ENCODE measurements at places on chromosomes 4 and X.

- no peak for DNase-seq
Observed at GRCh38 chr4:13461191-13461905, 22.8 kb downstream of the RAB28 start.

DNA sequence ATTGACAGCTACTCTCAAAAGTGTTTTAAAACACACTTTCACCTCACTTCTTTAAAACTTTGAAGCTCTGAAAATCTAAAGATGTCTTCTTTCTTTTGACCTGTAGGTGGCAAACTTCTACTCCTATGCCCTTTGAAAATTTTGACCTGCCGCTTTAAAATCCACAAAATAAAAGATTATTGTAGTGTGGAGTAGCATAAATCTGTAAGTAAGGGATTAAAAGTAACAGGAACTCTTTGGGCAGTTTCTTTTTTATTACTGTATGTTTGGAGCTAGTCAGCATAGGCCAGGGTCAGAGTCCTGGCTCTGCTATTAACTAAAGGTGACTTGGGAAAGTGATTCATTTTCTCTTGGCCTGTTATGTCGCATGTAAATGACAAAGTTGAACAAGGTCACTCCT is 25.5 kb downstream of the BBS12 start:
- DNase-seq: peak; percentile 60

DNA sequence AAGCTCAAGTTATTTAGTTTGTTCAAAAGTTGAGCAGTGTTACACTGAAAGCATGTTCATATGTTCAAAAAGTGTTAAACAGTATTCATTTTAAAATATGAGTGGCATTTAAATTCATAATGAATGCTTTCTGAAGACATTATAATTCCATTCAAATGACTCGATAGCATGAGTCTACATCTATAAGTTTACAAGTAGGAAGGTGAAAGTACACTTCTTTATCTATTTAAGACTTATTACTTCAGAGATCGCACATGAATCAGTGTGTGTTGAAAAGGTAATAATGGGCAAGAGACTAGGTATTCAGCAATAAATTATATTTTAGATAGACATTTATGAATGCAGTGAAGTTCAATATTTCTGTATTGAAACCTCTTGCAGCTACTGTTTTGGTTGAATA is 456.1 kb downstream of the GRXCR1 start:
- DNase-seq: no peak

GRCh38 chr4:141565379-141566089 is 70.8 kb upstream of the IL15 start:
- DNase-seq: no peak

DNA sequence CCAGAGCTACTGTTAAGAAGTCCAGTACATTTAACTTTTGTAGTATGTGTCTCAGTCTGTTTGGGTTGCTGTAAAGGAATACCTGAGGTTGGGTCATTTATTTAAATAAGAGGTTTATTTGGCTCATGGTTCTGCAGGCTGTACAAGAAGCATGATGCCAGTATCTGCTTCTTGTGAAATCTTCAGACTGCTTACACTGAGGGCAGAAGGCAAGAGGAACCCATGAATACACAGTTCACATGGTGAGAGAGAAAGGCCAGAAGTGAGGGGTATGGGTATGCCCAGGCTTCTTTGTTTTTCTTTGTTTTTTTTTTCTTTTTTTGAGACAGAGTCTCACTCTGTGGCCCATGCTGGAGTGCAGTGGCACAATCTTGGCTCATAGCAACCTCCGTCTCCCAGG is 6.0 kb upstream of the CISD2 start:
- DNase-seq: no peak

DNA sequence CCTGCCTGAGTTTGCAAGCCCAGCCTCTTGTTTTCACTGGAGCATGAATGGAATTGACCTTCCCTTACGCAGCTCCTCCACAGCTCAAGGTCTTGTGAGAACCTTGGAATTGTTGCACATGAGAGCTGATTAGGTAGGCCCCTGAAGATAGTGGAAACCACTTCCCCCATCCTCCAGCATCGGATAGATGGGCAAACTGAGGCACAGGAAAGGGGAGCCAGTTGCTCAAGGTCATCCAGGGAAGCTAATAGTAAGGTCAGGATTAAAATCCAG is 27.2 kb downstream of the PJA1 start:
- DNase-seq: no peak

DNA sequence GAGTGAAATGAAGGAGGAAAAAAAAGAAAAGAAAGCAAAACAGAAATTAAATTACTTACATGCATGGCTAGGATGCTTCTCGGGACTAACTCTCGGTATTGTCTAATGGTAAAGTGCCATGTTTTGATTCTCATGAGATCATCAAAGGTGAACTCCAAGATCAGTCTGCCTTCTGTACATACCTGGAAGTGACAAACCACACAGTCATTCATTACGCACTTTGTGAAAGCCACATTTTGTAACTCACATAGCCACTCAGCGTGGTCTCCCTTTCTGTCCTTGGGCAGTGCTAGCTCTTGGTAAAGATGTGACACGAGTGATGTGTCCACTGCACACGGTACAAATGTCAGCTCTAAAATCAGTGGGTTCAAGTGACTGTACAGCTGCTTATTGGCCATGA is 309.8 kb downstream of the LDB2 start:
- DNase-seq: no peak

DNA sequence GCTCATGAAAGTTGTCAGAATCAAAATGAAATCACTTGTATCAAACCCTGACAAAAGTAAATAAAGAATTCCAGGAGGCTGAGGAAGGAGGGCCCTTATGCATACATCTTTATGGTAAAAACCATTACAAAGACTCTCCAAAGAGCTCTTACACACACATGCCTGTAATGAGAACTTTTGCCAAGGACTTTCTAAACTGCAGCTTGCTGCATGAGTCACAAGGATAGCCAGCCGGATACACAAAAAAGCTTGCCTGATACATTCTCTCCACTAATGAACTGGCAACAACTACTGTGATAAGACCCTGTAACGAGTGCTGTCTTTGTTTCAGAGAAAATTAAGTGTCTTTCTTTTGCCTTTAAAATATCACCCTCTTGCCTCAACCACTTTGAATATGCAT is 618.1 kb downstream of the PPP4R3C start:
- no peak for DNase-seq

DNA sequence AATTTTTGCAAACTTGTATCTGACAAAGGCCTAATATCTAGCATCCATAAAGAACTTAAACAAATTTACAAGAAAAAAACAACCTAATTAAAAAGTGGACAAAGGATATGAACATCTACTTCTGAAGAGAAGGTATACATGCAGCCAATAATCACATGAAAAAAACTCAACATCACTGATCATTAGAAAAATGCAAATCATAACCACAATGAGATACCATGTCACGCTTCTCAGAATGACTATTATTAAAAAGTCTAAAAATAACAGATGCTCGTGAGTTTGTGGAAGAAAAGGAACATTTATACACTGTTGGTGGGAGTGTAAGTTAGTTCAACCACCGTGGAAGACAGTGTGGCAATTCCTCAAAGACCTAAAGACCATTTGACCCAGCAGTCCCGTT is 24.0 kb downstream of the CEP44 start:
- no peak for DNase-seq

DNA sequence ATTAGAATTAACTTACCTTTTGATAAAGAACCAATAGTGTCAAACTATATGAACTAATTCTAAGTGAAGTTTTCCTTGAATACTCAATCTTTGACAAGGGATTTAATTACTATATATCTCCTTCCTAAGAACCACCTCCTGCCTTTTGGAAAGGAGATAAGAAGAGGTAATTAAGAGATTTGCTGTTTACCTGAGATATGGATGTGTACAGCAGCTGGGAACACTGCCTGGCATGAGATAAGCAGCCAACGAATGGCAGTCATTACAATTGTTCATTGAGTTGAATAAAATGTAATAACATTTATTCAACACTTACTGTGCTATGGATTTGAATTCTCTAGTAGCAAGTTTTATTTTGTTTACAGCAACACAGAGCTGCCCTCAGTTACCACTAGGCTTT is 407.1 kb downstream of the SPOCK3 start:
- DNase-seq: no peak

DNA sequence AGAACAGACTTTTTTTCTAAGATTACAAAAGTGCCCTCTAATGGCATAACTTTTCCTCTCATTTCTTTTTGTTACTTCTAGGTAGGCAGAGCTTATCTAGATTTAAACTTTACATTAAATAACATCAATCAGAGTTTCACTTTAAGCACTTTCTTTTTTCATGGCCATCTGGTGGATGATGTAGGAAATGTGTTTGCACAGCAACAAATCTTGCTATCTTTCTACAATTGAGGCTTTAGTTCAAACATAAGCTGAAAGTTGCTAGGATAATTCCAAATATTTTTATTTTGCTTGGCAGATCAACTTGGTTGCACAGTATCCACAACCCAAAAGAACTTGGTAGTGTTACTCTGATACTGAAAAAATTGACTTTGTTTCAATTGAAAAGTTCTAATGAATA is 22.0 kb downstream of the NDNF start:
- DNase-seq: peak; percentile 28

GRCh38 chr4:15504041-15504440 is 34.4 kb downstream of the CC2D2A start:
- no peak for DNase-seq

- no peak for DNase-seq
Observed at GRCh38 chrX:136339702-136340101, 38.9 kb downstream of the ADGRG4 start.

DNA sequence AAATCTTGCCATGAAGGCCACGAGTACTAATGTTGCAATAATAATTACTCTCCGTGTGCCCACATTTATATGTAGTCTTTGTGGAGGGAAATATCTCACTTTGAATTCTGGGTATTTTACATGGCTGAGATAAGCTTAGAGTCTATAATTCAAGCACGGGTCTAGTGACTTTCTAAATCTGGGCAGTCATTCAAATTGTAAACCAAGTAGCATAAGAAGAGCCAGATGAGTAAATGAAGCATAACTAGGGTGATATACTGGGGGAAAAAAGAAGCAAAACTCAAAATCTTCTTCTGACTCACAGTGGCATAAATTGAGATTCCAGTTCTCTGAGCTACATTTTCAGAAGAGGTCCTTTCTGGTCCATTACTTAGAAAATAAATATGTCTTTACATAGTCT is 53.0 kb downstream of the MAPK10 start:
- DNase-seq: no peak

GRCh38 chr4:189420572-189420971 is 520.1 kb upstream of the FRG1 start:
- no peak for DNase-seq

DNA sequence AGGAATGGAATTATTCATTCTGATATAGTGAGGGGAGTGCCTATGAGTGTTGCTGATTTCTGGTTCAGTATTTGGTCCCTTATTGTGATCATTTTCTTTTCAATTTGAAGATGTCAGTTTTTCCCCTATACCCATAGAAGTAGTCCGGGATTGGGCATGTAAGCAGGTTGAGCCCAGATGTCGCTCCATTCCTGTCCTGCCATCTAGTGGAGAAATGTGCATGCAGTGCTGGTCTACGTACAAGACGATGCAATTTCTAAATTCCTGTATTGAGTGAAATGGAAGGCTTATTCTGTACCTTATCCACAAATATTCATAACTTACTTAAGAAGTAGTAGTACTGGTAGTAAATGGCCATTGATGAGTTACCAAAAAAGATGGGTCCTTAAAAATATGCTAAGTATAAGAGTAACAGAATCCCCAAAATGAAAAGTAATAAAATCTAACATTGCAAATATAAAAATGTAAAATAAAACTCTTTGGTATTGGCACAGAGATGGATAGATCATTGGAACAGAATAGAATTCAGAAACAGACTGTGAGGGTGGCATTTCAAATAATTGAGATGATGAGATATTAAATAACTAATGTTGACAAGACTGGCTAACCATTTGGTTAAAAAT is 60.9 kb downstream of the UGT8 start:
- DNase-seq: peak; percentile 66

- DNase-seq: no peak
Observed at GRCh38 chr4:114250439-114250891, 271.0 kb upstream of the ARSJ start.

- DNase-seq: no peak
Observed at GRCh38 chr4:189912170-189912569, 28.5 kb upstream of the FRG1 start.

DNA sequence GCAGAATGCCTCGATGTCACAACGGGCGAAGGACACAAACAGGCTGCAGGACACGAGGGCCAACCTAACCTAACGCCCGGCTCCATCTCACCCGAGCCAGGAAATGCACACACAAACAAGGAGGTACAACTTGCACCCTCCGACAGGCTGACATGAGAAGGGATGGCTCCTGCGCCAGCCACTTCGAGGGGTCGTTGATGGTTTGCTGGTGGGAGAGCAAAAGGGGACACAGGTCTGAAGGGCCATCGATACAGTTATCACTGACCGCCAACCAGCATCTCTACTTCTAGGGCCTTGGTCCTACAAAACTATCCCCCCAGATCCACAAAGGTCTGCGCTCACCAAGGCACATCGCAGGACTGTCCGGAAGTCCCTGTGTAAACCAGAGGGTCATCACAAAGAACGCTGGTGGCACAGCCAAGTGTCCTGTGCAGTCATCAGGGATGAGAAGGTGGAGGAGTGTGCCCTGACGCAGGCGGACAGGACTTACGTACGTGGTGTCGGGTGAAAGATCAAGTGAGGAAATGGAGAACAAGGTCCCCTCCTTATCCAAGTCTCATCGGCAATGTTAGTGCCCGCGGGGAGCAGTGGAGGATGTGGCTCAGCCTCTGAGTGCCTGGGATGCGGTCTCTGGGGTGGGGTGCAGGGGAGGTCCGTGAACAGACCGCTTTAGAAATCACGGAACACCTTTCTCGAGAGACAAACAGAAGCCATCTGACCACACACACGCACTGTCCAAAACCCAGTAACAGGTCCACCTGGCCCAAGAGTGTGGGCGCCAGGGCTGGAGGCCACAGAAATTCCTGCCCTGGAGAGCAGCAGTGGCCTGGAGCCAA is 7.0 kb downstream of the MXD4 start:
- DNase-seq: no peak

DNA sequence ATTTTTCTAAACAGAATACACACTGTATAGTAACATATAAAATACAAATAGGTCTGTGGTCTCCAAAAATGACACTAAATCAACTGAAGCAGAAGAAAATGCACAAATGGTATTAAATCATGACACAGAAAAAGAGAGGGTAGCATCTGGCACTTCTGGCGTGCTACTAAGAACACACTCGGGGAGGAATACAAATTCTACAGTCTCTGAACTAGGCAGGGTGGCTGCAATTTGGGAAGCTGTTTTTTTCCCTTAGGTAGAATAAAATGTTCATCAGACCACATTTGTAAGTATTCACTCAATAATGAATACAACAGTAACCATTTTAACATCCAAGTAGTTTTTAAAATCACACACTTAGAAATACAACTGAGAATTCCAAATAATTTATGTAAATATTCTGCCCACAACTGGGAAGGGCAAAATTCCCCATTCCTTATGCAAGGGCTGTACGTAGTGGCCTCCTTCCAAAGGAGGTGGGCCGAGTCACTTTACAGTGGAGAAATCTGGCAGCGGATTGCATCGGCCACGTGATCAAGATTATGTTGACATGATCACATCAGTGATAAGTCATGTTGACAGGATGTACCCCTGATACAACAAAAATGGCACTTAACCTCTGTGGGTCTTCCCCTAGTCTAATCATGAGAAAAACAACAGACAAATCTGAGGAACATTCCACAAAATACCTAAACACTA is 101.1 kb downstream of the TSPAN5 start:
- DNase-seq: no peak

Measured in common myeloid progenitor, CD34-positive (primary cell).